ENCODE measurements at places on chromosomes 12 and 14.

- DNase-seq = no peak
Measured at GRCh38 chr14:67191768-67192290, 2.6 kb downstream of the GARIN2 start.

DNA sequence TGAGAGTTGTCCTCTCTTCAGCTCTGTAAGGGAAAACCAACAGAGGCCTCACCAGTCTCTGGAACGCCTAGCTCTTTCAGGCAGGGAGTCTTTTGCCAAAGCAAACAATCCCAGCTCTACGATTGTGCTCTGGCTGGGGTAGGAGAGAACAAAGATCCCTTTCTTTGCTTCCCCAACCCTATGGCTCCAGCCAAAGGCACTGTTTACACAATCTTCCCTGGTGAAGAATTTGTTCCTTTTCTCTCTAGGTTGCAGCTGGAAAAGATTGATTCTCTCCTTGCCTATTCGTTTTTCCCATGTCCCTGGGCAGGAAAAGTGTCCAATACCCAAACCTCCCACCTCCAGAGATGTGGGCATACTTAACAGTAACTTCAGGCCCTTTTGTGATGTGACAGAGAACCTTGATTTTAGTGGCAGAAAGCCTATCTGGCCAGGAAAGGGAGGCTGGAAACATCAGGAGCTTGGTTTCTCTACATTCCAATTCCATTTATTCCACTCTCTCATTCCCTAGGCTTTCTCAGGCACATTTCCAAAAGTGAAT, 16.8 kb downstream of the ATP5MC2 start:
- no peak for DNase-seq

DNA sequence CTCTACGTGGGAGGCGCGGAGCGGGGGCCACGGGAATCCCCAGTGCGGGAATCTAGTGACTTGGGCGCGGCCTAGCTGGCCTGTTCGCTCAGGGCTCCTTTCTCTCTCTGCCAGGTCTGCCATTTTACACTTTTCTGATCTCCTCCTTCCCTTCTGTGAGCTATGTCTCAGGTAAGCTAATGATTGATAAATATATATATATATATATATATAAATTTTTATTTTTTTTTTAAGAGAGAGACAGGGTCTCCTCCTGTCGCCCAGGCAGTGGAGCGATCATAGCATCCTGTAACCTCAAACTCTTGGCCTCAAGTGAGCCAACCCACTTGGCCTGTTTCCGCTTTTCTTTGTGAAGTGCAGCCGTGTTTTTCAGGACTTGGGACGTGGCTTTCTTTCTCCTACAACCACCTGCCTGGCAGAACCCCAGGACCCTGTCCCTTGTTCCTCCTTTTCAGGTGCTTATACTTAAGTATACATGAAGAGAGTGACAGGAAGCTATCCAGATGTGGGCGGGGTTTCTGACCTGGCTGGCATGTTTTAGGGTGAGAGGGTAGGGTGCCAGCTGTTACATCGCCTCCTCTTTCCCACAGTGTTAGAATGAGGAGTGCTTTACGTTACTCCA, 547 bp downstream of the ZNF140 start:
- no peak for DNase-seq

GRCh38 chr12:111445726-111446581, 40.2 kb downstream of the SH2B3 start:
- DNase-seq = no peak

- no peak for DNase-seq
Measured at GRCh38 chr14:65072937-65073336, 29.4 kb downstream of the MAX start.

DNA sequence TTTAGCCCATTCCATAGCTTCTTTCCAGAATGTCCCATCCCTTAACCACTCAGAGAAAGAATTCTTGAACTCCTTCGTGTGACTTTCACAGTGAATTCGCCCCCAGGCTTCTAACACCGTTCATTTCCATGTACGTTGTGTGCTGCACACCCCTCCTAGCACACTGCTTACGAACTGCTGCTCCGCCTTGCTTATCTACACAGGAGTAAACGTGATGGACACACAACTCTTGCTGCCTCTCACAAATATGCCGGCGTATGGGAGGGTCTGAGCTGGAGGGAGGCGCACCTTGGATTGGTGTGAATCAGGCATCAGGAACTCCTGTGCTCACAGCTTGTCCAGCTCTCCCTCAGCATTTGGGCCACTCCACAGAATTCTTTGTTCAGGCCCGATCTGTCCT, 3.9 kb upstream of the ADGRD1 start:
- DNase-seq = no peak

- no peak for DNase-seq
Measured at GRCh38 chr14:36604757-36605505, 22.5 kb upstream of the NKX2-8 start.

GRCh38 chr12:57280211-57281062, 29.4 kb upstream of the STAC3 start:
- DNase-seq = peak; percentile 66

DNA sequence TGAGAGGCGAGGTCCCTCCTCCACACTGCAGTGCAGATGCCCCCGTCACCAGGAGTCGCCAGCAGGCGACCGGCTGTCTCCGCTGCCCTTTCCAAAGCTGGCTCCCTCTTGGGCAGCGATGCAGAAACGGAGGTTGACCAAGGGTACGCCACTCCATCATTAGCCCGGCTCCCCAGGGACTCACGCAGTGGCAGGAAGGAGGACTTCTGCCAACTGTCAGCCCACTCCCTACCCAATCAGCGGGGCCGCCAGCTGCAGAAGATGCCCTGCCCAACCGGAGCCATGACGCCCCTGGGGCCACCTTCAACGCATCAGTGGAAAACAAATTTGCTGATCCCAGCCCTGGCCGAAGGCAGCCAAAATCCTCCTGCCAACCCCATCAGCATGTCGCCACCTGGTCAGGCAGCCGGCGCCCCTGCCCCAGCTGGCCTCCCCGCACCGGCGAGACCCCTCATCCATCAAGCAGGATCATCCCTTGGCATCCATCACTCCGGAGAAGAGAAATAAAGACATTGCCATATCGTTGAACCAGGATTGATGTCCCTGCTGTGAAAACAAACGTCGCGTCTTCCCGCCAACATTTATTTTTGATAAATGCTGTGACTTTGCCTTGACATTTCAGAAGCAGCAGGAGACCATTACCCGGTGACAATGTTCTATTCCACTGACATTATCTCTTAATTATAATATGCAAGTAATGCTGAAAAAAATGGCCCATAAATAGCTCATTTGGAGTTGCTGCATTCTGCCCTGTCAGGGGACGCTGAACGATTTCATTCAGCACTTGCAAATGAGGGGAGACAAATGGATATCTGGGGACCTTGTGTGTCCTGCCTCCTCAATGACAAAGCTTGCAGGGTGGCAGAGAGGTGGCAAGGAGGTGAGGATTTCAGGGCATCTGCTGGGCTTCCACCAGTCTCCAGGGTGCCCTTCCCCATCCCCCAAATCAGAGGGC, 105.1 kb downstream of the SCARB1 start:
- DNase-seq = no peak

DNA sequence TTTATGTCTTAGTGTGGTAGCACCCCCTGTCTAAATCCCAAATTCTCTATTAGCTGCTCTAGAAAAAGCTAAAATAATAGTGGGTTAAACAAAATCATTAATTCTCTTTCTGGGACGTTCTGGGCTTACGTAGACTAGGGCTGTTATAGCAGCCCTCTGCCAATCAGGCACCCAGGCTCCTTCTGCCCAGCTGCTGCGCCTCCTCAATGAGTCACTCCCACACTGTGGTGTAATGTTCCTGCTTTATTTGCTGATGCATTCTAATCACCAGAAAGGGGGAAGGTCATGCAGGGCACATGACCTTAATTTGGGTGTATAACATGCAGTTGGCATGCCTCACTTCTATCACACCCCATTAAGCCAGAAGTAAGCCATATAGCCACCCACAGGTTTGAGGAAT, 294.5 kb downstream of the GALC start:
- DNase-seq = no peak

GRCh38 chr14:63470962-63471793, 72.0 kb downstream of the PPP2R5E start:
- DNase-seq = no peak

GRCh38 chr12:18323159-18323558, 61.8 kb downstream of the PIK3C2G start:
- no peak for DNase-seq

DNA sequence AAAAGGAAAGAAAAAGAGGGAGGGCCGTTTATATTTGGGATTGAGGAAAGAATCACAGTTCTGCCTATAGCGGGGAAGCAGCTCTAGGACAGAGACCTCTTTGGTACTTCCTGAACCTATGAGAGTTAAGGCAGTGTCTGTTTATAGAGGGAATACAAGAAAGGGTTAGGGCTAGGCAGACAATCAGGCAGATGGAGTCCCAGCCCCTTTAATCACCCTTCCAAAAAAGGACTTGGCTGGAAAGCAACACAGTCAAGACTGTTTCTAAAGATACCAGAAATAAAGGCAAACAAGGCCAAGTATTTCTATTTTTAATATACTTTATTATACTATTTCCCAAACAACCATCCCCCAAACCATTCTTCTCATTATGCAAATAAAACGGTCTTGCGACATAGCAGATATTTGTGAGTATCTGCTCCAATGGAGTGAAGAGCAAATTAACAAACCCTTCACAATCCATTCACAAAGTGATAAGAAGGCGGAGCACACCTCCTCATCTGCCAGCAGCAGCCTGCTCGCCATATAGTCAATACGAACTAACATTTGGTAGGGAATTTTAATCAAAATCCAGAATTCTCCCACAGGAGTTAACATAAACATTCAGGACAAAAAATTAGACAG, 697 bp upstream of the GRIP1 start:
- no peak for DNase-seq

- no peak for DNase-seq
Measured at GRCh38 chr14:28719130-28719529, 47.5 kb upstream of the FOXG1 start.

DNA sequence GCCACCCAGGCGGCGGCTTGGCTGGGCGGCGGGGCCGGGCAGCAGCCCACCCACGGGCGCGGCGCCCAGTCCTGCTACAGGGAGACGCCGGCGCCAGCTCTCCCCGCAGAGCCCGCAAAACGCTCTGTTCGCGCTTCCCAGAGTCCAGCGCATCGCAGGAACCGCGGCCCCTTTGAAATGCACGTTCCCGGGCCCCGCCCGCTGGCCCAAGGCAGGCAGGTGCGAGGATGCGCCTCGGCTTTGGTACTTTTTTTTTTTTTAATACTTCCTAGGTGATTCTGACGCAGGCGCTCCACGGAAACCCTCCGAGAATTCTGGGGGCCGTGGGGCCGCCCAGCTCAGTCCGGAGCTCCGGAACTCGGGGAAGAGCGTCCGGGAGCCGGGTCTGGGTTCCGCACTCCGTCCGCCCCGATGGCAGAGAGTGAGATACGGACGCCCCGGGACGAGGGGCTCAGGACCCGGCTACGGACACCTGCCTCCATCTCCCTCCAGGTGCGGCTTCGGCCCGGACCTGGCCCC, 483 bp downstream of the POC1B start:
- DNase-seq = peak; percentile 21

DNA sequence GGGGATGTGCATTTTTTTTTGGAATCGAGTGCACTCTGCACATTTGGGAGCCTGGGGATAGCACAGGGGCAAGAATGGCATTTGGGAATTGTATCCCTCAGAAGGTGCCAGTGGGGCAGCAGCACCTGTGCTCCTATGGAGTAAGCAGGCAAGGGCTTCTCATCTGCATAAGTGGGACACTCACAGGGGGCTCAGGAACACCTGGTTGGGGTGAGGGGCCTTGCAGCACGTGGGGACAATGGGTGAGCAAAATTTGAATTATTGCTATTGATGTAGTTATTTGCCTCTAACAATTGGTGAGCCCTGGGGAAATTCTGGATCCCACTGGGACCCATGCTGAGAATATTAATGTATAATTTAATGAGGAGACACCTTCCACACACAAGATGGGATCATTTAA, 274.2 kb downstream of the TTC6 start:
- no peak for DNase-seq

GRCh38 chr12:86213012-86213411, 43.2 kb downstream of the MGAT4C start:
- no peak for DNase-seq

- DNase-seq = no peak
Measured at GRCh38 chr12:90292183-90292582, 583.5 kb upstream of the ATP2B1 start.

GRCh38 chr14:63174760-63175191, 29.5 kb upstream of the RHOJ start:
- no peak for DNase-seq

DNA sequence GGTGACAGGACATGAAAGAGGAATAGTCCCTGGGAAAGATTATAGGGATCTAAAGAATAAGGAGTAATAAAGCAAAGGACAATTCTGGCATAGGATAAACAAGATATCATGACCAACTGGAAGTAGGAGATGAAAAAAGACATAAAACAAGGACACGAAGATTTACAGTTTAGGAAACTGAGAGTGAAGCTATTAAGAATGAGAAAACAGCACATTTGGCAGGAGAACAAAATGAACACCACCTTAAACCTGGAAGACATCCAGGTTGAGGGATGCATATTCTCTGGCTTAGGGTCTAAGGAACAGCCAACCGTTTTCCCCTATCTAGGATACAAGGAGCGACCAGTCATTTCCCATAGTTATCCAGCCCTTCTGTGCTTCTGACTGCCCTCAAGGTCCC, 1.9 kb downstream of the TRIP11 start:
- DNase-seq = no peak

DNA sequence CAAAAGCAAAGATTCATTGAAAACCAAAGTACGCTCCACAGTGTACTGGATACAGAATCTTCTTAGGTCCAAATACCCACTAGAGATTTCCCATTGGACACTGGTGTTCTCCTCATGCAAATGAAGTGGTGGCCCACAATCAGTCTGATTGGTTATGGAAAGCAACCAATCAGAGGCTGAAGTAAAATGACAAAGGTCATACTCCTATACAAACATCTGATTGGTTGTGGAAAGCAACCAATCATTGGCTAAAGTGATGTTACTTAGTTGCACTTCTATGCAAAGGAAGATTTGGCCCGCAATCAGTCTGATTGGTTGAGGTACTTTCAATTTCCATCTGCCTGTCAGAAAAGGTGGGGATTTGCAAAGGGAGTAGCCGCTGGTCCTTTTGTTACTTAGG, 1.3 kb upstream of the WASHC3 start:
- DNase-seq = no peak

GRCh38 chr14:55724736-55725135, 144.7 kb downstream of the KTN1 start:
- DNase-seq = no peak

All from activated gamma-delta T cell treated with Interleukin-2 at 50 U/mL for 16 hours (primary cell).